ENCODE measurements at places on chromosomes 7 and 10.

DNA sequence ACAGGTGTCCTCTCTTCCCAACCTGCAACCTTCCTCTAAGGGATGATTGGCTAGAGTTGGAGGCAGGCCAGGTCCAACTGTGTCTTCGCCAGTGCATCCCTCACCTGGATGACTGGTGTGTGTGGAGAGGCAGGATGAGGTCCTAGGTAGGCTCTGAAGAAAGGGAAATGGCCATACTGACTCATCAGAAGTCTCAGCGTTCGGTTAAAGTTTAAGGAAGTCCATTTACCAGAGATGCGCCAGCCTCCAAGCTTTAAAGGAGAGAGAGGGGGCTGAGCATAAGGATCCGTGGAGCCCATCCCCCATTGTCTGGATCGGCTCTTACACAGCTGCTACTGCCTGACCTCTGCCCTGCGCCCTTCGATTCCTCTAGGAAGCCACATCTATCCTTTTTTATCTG lies 4.4 kb downstream of the KEL start:
- no peak for DNase-seq

DNA sequence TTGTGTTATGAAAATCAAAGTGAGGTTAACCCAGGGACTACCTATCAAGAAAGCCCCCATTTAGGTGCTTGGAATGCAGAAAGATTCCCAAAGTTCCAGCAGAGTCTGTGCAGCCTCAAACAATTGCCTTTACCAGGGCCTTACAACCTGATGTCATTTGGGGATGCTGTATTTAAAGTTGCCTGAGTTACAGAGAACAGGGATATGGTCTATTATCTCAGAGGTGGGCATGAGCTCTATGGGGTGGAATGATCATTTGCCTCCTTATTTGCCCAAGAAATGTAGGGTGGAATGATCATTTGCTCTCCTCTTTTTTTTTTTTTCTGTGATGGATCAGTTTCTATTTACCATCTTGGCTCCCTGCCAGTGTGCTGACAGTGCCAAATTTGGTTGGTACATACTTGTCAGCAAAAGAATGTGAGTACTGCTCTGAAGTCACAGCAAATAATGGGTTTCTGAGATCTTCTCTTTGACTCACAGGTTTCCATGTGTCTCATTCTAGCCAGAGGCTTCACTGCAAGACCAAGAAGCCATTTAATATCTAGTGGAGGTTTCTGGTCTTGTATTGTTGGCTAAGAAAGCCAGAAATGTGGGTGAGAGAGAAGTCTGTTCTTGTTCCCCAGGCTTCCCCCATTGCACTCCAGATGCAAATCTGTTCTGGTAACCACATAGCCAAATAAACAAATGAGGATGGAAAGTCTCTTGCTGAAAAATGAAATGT lies 45.5 kb upstream of the ZNRF2 start:
- peak; percentile 60 for DNase-seq

- no peak for DNase-seq
Measured at GRCh38 chr10:80196950-80197315, 8.4 kb downstream of the ANXA11 start.

GRCh38 chr7:83677180-83677866 lies 28.4 kb upstream of the SEMA3E start:
- no peak for DNase-seq

- no peak for DNase-seq
Measured at GRCh38 chr7:117195361-117196029, 127.4 kb downstream of the WNT2 start.

- DNase-seq = no peak
Measured at GRCh38 chr10:78577712-78578111, 491.1 kb upstream of the ZMIZ1 start.

GRCh38 chr10:132011445-132011844 lies 29.7 kb upstream of the BNIP3 start:
- DNase-seq = no peak

GRCh38 chr7:114645451-114645850 lies 230.8 kb downstream of the FOXP2 start:
- no peak for DNase-seq

- no peak for DNase-seq
Measured at GRCh38 chr10:87694011-87694794, 34.5 kb downstream of the PAPSS2 start.

DNA sequence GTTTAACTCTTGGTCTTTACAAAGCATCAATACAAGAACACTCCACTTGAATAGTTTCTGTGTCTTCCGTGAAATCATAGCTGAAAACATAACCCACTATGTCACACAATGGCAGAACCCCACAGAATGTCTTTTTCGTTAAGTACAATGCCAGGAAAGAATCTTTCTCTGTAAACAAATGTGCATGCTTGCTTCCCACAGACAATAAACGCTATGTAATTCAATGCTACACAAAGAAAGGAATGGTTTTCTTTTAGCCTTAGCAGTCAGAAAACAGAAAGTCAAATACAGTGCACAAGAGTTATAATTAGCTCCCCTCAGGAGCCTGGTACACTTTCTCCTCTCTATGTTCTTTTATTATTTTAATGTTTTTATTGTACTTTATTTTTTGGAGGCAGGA lies 186.1 kb downstream of the SRPK2 start:
- DNase-seq = no peak

- no peak for DNase-seq
Measured at GRCh38 chr7:116584721-116585120, 59.9 kb downstream of the CAV1 start.

GRCh38 chr10:75043256-75044131 lies 68.0 kb upstream of the SAMD8 start:
- DNase-seq = no peak

DNA sequence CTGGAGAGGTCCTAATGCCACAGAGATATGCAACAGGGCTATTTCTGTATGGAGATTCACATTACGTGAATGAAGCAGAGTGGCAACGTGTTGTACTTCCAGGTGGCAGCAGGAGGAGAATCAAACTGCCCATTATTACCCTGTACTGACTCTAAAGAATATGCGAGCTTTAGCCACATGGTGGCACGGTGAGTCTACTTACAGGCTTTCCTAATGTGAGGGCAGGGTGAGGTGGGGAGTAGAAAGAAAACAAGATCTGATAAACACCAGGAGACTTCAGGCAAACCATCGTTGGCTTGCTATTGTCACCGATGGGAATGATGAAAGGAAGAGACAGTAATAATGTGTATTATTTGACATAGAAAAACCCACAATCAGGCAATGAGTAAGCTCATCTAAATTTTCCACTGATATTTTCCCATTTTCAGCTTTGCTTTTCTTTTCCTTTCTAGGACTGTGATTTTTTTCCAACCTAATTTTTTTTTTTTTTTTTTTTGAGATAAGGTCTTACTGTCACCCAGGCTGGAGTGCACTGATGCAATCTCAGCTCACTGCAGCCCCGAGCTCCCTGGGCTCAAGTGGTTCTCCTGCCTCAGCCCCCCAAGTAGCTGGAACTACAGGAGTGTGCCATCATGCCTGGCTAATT lies 164.3 kb downstream of the BTAF1 start:
- peak; percentile 47 for DNase-seq

GRCh38 chr10:84933402-84933801 lies 605.0 kb downstream of the CCSER2 start:
- DNase-seq = no peak

- DNase-seq = peak; percentile 80
Measured at GRCh38 chr10:11684717-11685645, 57.2 kb upstream of the ECHDC3 start.

- DNase-seq = no peak
Measured at GRCh38 chr7:67306331-67306730, 309.7 kb downstream of the TYW1 start.

DNA sequence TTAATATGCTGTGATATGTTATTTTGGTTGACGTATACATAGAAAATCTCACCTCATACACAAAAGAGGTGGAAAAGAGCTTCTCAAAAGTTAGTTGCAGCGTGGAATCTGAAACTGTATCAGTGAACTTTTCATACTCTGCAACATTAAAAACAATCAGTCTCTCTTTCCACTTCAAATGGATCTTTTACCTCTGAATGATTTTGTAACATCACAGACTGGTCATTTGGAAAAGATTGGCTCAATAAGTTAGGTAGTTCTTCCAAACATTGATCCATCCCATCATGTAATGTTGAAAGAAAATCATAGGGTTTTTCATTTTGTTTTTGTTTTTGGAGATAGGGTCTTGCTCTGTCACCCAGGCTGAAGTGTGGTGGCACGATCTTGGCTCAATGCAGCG lies 131.1 kb downstream of the AHR start:
- DNase-seq = no peak

- DNase-seq = no peak
Measured at GRCh38 chr10:29993319-29993915, 66.0 kb downstream of the JCAD start.

GRCh38 chr10:62726142-62726541 lies 78.4 kb upstream of the ADO start:
- DNase-seq = no peak

GRCh38 chr10:10803278-10803677 lies 214.4 kb upstream of the CELF2 start:
- DNase-seq = peak; percentile 49

DNA sequence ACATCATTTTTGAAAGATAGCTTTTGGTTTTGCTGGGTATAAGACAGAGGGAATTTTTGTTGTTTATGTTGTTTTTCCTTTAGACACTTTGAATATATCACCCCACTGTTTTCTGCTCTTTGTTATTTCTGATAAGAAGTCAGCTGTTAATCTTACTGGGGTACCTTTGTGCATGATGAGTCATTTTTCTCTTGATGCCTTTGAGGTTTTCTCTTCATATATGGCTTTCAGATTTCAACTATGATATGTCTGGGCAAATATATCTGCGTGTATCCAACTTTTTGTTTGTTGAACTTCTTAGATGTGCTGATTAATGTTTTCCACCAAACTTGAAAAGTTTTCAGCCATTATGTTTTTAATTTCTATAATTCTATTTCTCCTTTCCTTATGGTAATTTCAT lies 208.6 kb upstream of the TMEM72 start:
- DNase-seq = no peak

GRCh38 chr10:60212195-60212594 lies 177.5 kb downstream of the ANK3 start:
- no peak for DNase-seq

- no peak for DNase-seq
Measured at GRCh38 chr7:105985672-105986215, 22.7 kb downstream of the CDHR3 start.

GRCh38 chr7:50409856-50410745 lies 40.0 kb downstream of the FIGNL1 start:
- no peak for DNase-seq

- DNase-seq = no peak
Measured at GRCh38 chr7:1779445-1779844, 109.4 kb downstream of the ELFN1 start.

- DNase-seq = no peak
Measured at GRCh38 chr7:2959828-2960599, 83.7 kb downstream of the CARD11 start.

GRCh38 chr10:110698782-110699201 lies 54.7 kb downstream of the RBM20 start:
- DNase-seq = peak; percentile 67

- no peak for DNase-seq
Measured at GRCh38 chr7:83643739-83644138, 5.2 kb downstream of the SEMA3E start.

DNA sequence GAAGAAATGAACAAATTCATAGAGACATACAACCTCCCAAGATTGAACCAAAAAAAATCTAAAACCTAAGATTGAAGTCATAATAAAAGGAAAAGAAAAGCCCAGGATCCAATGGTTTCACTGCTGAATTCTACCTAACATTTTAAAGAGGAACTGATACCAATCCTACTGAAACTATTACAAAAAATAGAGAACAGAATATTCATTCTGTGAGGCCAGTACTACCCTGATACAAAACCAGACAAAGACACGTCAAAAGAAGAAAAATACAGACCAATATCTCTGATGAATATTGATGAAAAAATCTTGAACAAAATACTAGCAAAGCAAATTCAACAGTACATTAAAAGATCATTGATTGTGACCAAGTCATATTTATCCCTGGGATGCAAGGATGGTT lies 128.5 kb upstream of the STEAP1 start:
- no peak for DNase-seq

GRCh38 chr10:12835709-12836108 lies 165.8 kb downstream of the CCDC3 start:
- no peak for DNase-seq

GRCh38 chr7:103065667-103066066 lies 8.9 kb downstream of the FBXL13 start:
- peak; percentile 51 for DNase-seq

GRCh38 chr10:76905251-76905650 lies 732.4 kb downstream of the KCNMA1 start:
- no peak for DNase-seq

- no peak for DNase-seq
Measured at GRCh38 chr7:139658296-139658695, 119.5 kb downstream of the HIPK2 start.

GRCh38 chr7:153185936-153186335 lies 426.4 kb downstream of the ACTR3B start:
- no peak for DNase-seq

DNA sequence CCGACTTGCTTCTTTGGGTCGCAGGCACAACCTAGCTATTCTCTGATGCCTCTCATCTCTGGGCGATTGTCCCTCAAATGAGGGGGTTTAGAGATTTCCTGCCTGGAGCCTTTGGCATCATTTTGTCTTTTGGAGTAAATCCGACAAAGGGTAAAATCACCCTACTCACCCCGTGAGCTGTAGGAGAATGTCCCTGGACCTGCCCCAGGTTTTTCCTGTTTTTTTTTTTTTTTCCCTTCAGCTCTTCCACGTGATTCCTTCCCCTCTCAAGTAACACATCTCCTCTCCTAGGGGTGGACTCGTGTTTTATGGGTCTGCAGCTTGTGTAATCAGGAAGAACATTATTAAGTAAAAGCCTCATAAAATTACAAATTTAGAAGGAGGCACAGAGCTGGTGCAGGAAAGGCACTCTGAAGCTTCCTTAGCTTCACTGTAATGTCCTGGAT lies 128.4 kb upstream of the ZNF746 start:
- no peak for DNase-seq

- peak; percentile 29 for DNase-seq
Measured at GRCh38 chr10:6530211-6530840, 49.8 kb downstream of the PRKCQ start.

- DNase-seq = no peak
Measured at GRCh38 chr10:20672741-20673140, 224.4 kb downstream of the NEBL start.

DNA sequence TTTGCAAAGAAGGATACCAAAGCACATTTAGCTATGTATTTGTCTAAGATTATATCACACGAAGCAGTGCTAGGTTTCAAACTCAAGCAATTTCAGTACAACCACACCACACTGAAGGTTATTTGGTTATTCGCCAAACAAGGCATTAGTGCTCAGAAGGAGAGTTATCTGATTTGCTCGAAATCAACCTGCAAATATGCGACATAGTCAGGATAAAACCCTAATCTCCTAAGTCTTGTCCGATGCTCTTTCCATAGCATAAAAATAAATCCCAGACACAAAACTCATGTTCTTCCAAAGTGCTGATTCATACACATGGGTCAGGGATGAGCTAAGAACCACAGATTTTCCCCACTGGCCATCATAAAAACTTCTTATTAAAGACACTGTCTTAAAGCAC lies 1288.0 kb upstream of the SORCS1 start:
- DNase-seq = no peak

GRCh38 chr7:96596120-96596826 lies 113.4 kb downstream of the SEM1 start:
- no peak for DNase-seq

GRCh38 chr7:28362182-28362581 lies 50.1 kb upstream of the CREB5 start:
- DNase-seq = no peak

All from left ventricle myocardium superior (tissue), 1 donor.